Stimulated activated CD4-positive, alpha-beta T cell treated with anti-CD3 and anti-CD28 coated beads, Interleukin-15, amount 100 ng/mL, for 24 hours (primary cell): ENCODE measurements at places on chromosomes 2 and 18.

DNA sequence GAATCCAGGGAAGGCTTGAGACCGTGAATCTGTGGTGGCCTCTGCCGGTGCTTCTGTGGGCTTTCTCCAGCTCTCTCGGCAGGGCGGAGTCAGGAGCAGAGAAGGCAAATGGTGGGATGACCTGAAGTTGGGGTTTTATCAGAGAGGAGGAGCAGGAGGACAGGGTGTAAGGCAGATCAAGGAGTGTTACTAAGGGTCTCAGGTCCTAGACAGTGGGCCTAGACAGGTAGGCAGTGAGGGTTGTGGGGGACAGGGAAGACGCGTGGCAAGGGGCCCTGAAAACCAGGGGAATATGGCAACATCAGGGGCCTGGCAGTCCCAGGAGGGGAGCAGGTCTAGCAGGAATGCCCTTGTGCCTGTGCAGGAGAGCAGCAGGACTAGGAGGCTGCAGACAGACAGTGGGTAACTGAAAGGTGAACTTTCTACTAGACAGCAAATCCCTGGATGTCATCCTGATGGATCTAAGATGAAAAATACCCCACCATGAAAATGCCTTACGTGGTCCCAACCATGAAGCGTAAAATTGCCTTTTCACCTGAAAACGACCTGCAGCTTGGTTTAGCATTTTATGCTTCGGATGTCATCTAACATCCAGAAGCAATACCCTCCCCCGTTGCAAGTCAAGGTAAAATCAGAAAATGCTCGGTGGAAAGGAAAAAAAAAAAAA is 42.1 kb downstream of the SRSF7 start:
- DNase-seq = no peak

- DNase-seq = no peak
Observed at GRCh38 chr2:212843409-212844199, 305.0 kb upstream of the ERBB4 start.

GRCh38 chr2:84388133-84388532 is 70.9 kb downstream of the SUCLG1 start:
- DNase-seq = no peak

DNA sequence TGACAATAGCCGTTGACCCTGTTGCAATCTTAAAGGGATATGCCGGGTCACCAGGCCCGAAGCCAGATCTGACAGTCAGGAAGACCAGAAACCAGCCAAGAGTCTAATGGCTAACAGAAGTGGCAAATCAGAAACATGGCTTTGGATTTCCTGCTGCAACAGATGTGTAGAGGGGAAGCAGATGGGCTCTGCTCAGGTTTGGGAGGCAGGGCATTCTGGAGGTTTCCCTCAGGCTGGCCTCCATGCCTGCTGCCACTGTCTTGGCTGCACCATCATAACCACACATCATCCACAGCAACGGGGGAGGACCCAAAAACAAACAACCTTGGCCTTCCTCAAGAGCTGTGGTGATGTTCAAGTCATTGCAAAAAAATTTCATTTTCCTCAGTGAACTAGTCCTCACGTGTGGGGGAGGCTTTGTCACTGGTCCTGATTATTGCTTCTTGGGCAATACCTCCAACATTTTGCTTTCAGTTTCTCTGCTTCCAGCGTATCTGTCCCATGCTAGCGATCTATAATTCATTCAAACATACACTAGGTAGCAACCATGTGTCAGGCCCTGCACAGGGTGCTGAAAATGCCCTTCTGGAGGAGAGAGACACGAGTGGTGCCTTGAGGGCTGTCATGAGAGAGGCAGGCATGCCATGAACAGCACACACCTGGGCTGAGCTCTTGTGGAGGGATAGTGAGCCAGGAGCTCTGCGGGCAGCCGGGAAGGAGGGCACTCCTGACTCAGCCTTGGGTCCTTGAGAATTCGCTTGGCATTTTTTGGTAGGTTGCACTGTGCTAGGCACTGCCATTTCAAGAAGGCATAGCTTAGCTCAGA is 48.2 kb upstream of the LGALSL start:
- DNase-seq = no peak

DNA sequence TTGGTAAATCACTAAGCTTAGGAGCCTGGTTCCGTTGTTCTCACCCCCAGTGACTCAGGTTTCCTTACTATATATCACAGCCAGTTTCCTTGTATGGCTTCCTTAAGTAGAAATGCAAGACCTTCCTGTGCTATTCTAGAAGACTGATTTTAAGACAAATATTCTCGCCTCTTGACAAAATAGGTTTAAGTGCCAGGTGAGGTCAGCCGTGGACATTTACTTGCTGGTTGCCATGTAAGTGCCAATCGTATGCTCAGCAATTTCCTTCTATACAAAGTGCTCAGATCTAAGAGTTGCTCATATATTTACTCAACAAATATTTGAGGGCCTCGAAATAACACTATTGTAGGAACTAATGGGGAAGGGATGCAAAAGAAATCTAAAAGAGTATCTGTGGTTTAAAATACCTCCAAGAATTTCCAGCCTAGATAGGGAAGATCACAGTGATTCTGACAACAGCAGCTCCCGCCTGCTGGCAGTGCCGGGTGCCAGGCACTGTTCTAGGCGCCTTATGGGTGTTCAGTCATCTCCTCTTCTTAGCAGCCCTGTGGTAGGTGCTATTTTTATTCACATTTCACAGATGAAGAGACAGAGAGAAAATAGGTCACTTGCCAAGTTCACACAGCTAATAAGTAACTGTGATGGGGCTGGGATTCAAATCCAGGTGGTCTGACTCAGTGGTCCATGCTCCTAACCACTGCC is 95.3 kb upstream of the B3GNT7 start:
- DNase-seq = no peak

- no peak for DNase-seq
Observed at GRCh38 chr18:58212274-58212673, 168.2 kb downstream of the NEDD4L start.

DNA sequence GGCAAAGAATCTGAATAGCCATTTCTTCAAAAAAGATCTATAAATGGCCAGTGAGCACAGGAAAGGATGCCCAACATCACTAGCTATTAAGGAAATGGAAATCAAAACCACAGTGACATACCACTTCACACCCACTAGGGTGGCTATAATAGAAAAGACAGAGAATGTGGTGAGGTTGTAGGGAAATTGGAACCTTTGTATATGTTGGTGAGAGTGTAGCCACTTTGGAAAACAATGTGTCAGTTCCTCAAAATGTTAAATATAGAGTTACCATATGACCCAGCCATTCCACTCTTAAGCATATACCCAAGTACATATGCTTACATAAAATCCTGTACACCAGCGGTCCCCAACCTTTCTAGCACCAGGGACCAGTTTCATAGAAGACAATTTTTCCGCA is 152.8 kb downstream of the SMAD2 start:
- no peak for DNase-seq

DNA sequence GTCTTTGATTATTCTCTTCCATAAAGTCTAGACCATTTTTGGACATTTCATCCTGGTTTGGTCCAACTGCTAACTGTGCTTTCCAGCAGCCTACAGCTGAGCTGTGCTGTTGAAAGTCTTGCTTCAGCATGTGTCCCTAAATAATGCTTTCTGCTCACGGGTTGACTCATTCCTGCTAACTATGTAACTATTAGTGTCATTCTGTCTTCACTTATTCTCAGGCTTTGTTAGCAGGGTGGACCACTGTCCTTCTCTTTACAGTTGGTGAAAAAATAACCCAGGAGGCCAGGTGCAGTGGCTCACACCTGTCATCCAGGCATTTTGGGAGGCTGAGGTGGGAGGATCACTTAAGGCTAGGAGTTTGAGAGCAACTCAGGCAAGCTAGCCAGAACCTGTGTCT is 8.9 kb downstream of the ADAM23 start:
- no peak for DNase-seq

DNA sequence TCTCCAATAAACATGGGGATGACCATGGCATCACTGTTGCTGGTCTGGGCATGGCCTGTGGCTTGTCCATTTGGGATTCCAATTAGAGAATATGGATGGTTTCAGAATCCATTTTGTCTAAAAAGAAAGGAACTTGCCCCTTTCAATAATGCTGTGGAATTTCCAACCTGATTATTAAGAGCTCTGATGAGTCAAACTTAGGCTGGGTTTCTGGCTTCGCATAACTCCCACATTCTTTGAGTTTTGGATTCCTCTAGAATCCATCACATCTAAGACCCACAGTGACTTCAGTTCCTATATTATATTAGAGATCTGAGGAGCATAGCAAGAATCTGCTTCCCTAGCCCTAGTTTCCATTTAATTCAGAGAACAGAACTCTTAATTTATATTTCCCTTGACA is 531.5 kb downstream of the TNS1 start:
- DNase-seq = no peak

DNA sequence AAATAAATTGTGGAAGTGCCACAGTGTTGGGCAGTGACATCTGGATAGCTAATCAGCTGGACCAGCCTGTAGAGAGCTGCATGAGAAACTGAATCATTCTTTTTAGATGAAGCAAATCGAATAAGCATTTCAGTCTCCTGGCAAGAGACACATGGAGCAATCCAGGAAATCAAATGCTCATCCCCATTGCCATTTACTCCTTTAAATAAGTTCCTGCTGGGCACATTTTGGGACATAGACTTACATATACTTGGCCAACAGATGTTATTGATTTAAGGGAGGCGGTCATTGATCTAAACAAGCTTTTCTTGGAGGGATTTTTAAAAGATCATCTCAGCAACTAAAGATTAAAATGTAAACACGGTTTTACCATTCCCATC is 307.1 kb downstream of the STK39 start:
- no peak for DNase-seq

- no peak for DNase-seq
Observed at GRCh38 chr2:208036357-208036756, 11.0 kb upstream of the PLEKHM3 start.

DNA sequence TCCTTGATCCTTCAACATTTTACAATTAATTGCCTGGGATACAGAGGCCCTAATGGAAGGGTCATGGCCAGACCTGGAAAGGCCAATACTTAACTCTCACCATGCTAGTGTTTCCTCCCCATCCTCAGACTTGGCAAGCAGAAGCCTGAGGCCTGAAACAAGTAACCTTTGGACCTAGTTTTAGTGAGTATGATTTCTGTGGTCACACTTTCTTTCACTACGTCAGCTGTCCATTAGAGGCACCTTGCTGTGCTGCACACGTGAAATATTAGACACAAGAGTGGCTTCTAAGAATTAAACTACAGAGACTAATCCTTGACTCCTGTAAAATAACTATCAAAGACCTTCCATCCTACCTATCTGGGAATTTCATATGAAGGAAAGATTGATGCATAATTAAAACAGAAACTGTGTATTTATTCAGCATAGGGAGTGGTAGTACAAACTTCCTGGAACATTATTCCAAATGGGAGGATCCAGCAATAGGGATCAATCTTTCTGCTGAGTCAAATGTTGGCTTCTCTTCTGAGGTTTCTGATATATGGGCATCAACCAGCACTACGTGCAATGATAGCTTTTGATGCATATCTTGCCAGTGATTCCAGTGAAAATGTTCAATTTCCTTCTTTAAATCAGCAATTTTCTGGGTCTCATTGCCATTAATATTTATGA is 249.7 kb downstream of the IKZF2 start:
- DNase-seq = no peak

DNA sequence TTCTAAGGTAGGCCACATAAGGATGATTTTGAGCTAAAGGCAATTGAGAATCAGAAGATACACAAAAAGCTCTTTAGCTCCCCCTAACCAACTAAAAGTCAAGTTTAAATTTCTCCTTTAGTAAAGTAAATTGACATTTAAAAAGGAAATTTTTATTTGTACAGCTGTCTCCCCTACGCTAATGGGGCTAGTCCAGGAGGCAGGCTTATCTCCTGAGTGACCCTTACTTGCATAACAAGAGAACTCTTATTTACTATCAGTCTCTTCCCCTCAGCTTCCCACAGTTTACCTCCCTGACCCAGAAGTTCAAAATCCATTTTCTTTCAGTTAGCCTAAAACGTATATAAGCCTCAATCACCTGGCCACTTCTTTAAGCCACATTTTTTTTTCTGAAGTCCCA is 1002.8 kb upstream of the NRXN1 start:
- DNase-seq = no peak

- DNase-seq = no peak
Observed at GRCh38 chr2:1782514-1782913, 38.2 kb upstream of the PXDN start.

GRCh38 chr18:51639541-51639940 is 442.1 kb upstream of the MEX3C start:
- DNase-seq = no peak

DNA sequence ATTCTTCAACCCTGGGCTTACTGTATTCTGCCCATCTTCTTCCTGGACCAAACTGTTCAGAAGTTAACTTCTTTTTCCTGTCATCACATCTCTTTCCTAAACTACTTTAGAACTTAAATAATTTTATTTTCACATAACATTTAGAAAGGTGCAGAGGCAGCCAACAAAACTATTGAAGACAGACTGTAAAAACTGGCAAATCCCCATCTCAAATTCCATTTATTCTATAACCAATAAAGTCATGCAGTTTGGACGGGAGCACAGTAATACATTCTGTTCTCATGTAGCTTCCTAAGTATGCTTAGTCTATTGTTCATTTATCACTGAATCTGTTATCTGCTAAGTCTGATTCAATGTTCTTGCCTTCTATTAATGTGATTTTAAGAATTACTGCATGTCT is 99.1 kb downstream of the SMAD2 start:
- no peak for DNase-seq

GRCh38 chr2:136031711-136032110 is 46.3 kb upstream of the DARS1 start:
- DNase-seq = no peak

- DNase-seq = no peak
Observed at GRCh38 chr2:63035660-63036059, 15.0 kb upstream of the OTX1 start.

- peak; percentile 17 for DNase-seq
Observed at GRCh38 chr2:79887747-79888374, 375.0 kb downstream of the CTNNA2 start.

GRCh38 chr18:59576541-59577385 is 120.5 kb downstream of the CCBE1 start:
- DNase-seq = no peak

DNA sequence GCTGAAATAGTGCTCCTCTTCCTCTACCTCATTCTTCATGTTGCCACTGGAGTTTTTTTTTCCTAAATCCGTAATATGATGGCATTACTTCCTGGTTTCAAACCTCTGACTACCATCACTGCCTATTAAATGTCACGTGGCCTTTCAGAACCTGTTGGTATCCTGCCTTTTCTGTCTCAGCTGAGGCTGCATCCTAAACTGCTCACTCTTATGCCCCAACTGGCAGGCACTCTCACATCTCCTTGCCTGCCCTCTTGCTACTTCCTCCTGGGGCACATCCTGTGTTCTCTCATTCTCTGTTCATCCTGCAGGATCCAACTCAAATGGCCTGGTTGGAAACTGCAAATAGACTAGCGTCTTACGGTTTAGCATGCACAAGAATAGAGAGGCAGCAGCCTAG is 468.1 kb upstream of the FANCL start:
- no peak for DNase-seq

DNA sequence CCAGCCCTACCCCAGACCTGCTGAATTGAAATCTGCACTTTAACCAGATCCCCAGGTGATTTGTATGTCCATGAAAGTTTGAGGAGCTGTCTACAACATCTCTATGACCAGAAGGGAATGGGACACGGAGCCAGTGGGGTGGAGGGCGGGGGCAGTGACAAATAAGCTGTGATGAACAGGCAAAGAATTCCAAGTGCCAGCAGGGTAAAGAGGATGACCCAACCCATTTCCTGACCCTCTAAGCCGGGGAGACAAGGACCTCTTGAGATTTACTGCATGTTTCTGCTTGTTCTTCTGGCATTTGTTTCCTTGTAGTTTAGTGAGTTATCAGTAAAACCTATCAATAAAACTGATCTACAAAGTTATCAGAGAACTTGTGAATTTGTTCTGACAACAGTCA is 8.7 kb downstream of the TET3 start:
- DNase-seq = no peak
